ENCODE measurements at places on chromosomes 2 and 18.

DNA sequence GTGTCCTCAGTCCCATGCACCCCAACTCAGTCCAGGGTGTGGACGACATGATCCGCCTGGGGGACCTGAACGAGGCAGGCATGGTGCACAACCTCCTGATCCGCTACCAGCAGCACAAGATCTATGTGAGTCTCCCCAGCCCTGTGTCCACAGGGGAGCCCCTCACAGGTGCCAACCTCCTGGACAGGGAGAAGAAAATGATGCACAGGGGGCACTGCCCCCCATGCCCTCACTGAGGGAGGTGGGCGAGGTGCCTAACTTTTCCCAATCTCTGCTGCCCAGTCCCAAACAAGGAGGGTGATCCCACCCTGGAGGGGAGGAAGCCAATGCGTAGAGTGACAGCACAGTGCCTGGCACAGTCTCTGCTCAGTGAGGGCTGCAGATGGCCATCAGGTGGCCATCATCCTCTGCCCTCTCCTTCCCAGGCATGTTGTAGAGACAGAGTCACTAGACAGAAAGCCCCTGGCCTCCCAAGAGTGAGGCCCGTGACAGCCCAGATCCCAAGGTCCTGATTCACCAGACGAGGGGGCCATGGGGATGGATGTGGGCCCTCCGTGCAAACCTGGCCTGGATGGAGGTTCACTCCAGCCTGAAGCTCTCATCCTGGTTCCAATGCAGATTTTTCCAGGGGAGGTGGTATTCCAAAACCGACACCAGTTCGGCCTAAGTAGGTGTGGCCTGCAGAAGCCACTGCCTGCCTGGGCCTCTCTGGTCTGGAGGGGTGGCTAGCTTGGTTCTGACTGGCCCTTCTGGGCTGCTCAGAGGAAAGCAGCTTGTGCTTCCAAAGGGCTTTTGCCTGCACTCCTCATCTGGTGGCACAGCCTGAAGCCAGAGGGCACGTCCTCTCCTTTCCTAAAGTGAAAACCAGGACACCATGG, 30.0 kb downstream of the MYO7B start:
- no peak for DNase-seq

- DNase-seq: no peak
These were observed 171.9 kb downstream of the ARHGAP28 start for GRCh38 chr18:6901286-6901926.

DNA sequence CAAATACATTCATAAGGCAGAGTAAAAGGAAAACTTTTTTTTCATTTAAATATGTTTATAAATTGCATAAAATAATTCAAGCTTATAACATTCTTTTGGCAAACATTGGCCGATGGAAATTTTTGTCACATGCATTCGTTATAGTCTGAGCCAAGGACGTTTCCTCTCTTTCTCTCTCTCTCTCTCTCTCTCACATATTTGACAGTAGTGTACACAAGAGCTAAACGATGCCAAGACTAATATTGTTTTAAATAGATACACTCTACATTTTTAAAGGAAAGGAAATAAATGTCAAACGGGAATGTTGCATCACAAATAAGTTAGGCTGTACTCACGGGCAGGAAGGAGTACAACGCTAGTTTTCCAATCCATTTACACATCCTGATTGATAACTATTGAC, 251.1 kb upstream of the SMIM21 start:
- DNase-seq: no peak

DNA sequence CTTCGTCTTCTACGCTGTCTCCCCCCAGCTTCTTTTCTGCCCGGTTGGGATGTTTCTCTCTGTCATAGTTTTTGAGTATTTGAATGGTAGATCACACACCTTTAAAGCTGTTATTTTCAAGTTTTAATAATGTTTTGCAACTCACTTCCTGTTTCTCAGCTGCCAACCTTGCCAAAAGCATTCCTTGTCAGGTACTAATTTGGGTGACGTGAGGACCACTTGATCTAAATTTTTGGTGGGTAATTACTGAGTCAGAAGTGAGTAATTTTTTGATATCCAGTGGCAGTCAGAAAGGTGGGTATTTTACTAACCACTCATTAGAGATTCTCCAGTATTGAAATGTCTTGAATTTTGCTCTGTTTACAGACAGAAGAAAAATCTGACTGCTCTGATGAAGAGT, 852.4 kb upstream of the FANCL start:
- no peak for DNase-seq

GRCh38 chr2:100126897-100127401, 15.4 kb downstream of the AFF3 start:
- DNase-seq: no peak

GRCh38 chr2:58515827-58516573, 274.9 kb upstream of the FANCL start:
- DNase-seq: no peak

- peak; percentile 69 for DNase-seq
These were observed 775 bp downstream of the RNF125 start for GRCh38 chr18:32019251-32019948.

DNA sequence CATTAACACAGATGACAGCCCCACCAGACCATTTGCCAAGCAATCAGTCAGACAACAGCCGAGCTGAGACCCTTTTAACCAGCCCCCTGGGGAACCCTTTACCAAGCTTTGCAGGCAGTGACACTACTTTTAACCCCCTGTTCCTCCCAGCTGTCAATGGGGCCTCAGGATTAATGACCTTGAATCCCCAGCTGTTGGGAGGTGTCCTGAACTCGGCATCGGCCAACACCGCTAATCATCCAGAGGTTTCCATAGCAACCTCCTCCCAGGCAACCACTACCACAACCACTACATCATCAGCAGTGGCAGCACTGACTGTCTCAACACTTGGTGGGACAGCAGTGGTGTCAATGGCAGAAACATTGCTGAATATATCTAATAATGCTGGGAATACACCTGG, 160.9 kb upstream of the EPC2 start:
- DNase-seq: peak; percentile 20

- no peak for DNase-seq
These were observed 159.2 kb downstream of the SOX11 start for GRCh38 chr2:5851410-5851809.

- DNase-seq: no peak
These were observed 118.5 kb downstream of the RPIA start for GRCh38 chr2:88810017-88810416.

GRCh38 chr2:65057391-65058052, 1.3 kb downstream of the CEP68 start:
- DNase-seq: no peak

DNA sequence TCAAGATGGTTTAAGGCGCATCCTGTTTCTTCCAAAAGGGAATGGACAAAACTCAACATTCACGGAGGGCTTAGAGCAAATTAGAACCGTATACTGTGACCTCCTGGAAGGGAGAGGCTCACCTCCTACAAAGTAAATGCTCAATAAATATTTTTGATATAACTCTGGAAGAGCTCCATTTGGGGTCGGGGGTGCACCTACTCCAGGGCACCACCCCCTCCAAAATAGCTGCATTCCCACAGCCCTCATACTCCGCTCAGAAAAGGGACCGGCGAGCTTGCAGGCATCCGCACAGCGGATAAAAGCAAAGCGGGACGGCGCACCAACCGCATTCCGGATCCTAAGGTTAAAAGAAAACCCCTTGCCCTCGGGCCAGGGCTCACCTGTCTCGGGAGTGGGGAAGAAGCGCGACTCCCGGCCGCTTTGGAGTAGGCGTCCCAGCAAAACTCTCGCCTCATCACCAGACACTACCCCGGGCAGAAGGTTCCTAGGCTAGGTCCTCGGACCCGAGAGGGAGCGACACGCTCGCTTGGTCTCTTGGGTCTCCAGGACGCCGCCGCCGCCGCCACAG, 378 bp downstream of the WDPCP start:
- no peak for DNase-seq

- peak; percentile 73 for DNase-seq
These were observed 92.4 kb upstream of the RMDN2 start for GRCh38 chr2:37832590-37833197.

- no peak for DNase-seq
These were observed 7.9 kb downstream of the SCG2 start for GRCh38 chr2:223594259-223594658.

DNA sequence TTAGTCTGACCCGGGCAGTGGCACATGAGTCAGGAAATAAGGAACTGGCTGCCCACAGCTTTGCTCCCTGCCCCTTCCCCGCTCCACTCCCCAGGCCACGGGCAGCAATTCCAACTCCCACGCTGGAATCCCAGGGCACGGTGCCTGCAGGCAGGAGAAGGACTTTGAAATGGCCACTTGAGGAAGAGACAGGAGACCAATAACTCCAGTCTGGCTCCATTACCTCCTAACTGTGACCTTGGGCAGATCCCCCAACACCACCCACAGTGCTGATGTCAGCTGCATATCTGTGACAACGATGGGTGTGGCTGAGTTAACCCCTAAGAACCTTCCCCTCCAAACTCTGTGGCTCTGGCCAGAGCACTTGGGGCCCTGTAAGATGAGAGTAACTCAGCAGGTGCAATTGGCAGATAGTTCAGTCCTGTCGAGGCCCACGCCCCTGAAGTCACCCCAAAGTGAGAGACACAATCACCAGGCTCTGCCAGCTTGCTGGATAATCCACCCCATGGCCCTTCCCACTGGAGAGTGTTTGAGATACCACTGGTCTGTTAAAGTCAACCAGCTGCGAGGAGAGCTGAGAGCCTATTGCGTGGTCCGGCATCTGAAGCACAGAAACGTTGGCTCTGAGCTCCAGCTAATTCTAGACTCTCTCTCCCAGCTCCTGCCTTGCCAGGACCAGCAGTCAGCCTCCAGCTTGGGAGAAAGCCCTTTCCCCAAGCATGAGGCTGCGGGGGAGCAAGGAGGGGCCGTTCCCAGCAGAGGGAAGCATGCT, 175.2 kb downstream of the TNS1 start:
- no peak for DNase-seq

DNA sequence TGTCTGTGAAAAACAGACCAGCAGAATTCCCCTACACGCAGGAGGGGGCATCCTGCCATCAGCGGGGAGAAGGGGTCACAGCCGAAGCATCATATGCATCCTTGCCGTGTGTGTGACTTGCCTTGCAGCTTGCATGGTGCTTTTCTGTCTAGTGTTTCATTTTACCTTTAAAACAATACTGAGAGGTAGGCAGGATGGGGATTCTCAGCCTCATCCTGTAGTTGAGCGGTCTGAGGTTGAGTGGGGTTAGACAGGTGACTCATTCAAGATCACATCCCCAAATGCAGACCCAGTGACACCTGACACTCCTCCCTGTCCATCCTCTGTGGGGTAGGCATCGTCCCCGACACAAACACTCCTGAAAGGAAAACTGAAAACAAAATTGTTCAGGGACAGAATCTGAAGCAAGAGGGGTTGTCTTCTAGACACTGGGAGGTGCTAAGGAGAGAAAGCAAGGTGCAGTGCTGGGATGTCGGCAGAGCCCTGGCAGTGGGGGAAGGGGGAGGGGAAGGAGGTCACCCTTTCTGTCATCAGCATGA, 7.9 kb downstream of the ARL4C start:
- no peak for DNase-seq

- DNase-seq: no peak
These were observed 263.4 kb downstream of the SH3BP4 start for GRCh38 chr2:235215248-235215647.

DNA sequence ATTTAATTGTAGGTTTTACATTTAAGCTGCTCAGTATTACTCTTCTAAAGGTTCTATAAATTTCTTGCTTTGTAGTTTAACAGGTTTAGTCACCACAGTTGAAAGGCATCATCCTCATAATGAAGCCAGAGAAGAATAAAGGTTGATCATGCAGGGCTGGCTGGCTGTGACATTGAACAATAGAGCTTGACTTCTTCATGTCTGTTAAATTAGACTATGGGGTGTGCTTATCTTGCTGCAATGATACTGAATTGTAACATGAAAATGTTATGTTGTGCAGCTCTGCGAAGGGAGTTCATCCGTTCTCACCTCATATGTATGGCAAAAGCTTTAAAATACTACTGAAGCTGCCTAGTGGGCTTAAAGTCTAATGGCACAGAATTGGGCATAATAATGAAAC, 81.8 kb downstream of the CAMKMT start:
- DNase-seq: no peak

GRCh38 chr2:189018631-189019030, 44.5 kb downstream of the COL3A1 start:
- DNase-seq: no peak

- DNase-seq: no peak
These were observed 171.1 kb downstream of the ZEB2 start for GRCh38 chr2:144348846-144349245.

DNA sequence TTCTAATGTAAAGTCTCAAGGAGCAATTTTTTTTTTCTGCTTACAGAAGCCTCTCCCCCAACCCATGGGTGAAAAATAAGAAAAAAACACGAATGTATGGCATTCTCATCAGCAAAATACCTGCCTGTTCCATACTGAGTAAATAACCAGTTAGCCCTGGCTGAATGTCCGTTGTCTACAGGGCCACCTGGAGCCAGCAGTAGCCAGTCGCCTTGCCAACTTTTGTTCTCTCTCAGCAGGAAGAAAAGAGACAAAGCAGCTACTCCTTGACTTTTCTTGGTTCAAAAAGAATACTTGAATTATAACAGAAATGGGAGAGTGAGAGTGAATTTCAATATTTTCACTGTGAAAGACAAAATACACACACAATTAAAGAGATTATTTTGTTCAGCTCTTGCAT, 532.9 kb upstream of the CRIM1 start:
- no peak for DNase-seq

DNA sequence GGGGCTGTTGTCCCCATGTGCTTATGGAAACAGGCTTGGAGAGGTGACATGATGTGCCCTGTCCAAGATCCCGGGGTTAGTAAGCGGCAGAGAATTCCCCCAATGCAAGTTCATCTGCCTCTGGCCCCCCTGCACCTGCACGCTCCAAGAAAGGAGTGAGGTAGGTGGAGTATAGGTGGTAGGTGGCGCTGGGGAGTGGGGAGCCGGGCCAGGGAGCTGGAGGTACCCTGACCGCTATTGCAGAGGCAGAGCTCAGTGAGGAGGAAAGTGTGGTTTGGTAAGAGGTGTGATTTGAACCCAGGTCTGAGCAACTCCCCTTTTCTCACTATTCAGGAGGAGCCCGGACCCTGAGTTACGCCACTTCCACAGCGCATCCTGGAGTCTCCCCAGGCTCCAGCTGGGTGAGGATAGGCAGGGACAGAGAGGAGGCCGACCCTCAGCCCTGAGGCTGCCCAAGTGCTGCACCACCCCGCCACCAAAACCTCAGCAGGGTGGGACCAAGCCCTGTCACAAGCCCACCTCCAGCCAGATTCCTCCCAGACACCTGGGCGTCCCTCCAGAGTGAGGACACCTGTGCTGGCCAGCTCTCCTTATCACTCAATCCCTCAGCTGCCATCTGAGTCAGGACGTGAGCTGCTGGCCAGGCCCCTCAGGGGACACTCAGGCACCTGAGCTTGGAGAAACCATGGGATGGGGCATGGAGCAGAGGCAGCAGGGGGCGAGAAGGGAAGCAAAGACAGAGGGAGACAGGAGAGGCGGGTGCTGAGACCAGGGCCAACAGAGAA, 5.6 kb downstream of the HAAO start:
- no peak for DNase-seq

GRCh38 chr2:42795841-42796301, 3.5 kb upstream of the HAAO start:
- no peak for DNase-seq

Measured in D341Med (cell line).